ENCODE measurements at places on chromosomes 1 and 21.

- DNase-seq, result no peak
Observed at GRCh38 chr1:206694171-206695124, 9.7 kb downstream of the MAPKAPK2 start.

DNA sequence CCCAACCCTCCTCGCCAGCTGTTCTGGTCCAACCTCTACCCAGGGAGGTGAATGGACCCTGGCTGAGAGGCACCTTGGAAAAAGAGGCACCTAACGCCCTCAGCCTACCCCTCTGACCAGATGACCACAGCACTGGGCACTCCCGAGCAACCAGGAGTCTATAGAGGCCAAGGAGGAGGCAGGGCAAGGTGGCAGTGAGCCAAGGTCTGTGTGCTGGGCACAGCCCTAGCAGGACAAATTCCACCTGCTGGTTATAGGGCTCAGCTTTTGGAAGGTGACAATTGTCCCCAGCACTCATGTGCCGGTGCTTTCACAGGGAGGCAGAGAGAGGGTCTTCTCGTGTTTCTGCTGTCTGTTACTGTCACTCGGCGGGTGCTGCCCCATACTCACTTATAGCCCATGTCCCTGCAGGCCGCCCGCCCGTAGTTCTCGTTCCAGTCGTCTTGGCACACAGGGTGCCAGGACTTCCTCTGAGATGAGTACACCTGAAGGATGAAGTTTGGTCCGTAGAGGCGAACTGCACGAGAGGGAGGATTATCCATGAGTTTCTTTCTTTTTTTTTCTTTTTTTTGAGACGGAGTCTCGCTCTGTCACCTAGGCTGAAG, 27.8 kb downstream of the TMPRSS2 start:
- DNase-seq, result no peak

DNA sequence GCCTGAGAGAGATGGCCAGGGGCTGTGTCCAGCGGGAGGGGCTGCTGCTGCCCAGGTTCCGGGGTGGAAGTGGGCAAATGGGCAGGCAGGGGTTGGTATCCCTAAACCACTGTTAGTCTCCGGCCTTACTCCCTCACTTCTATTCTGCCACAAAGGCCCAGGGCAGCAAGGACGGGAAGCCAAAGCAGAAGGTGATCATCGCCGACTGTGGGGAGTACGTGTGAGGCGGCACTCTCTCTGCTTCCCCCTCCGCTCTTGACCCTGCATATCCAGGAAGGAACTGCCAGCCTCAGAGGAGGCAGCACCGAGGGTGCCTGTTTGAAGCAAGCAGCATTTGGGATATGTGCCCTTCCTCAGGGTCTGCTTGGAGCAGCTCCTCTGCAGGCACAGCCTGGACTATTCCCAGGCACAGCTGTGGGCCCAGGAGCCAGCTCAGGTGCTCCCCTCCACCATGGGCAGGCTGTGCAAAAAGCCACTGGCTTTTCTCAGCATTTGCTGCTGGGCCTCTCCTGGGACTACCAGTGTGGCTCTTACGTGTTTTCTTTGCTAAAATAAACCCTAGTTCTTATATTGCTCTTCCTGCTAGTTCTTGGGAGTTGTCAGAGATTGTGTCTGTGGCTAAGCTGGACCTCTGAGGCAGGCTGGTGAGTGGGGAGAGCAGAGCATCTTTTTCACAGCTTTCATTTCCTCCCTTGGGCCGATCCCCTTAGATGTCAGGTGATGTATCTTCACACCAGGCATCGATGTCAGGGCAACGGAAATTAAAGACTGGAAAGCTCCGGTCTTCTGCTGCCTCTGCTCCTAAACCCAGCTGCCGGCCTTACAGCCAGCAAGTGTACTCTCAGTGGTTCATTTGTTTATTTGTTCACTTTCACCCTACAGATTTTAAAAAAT, 14.7 kb downstream of the PPIE start:
- no peak for DNase-seq

DNA sequence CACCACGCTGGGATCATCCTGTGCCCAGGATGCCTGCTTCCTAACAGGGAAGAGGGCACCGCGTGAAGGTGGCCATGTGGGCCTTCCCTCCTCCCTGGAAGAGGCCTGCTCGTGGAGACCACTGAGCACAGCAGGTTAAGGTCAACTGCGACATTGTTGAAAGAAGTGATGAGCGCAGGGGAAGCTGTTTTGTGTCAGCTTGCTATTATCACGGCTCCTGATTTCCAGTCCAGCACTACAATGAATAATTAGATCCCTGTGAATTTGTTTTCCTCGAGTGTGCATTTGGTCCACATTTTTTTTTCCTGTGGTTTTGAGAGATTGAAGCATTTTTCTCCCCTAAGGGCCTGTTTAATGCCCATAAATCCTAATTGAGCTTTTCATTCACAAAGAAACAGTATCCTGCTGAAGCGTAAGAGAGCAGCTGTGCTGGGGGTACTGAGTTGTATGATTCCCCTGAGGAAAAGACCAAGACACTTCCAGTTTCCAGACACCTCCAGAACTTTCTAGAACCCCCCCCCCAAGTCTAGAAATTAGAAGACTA, 204.9 kb downstream of the KCNJ6 start:
- no peak for DNase-seq

GRCh38 chr1:174445817-174446216, 1.9 kb upstream of the GPR52 start:
- no peak for DNase-seq

DNA sequence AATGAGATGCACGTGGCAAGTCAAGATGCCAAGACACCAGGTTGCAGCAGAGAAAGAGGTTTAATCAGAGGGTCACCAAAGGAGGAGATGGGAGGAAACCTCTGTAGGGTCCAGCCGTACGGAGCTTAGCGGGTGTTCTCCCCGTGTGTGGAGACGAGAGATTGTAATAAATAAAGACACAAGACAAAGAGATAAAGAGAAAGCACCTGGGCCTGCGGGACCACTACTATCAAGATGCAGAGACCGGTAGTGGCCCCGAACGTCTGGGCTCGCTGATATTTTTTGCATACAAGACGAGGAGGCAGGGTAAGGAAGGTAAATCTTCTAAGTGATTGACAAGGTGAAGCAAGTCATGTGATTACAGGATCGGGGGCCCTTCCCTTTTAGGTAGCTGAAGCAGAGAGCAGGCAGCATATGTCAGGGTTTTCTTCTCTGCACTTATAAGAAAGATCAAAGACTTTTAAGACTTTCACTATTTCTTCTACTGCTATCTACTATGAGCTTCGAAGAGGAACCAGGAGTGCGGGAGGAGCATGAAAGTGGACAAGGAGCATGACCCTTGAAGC, 41.2 kb upstream of the TDRD10 start:
- no peak for DNase-seq

DNA sequence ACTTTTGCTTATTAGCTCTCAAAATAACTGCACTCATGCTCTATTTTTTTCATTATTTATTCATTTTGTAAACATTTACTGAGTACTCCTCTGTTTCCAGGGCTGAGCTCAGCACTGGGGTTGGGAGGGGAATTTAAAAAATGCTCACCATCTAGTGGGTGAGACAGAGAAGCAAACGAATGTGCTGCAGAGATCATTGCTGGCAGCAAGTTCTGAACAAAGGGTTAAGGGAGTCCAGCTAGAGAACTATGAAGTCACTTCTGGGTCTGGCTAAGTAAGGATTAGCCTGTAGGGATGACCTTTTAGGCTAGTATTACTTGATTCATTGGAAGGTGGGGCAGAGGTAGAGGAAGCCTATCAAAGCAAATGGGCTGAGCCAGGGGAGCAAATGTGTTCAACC, 99.1 kb upstream of the ZNF644 start:
- no peak for DNase-seq

DNA sequence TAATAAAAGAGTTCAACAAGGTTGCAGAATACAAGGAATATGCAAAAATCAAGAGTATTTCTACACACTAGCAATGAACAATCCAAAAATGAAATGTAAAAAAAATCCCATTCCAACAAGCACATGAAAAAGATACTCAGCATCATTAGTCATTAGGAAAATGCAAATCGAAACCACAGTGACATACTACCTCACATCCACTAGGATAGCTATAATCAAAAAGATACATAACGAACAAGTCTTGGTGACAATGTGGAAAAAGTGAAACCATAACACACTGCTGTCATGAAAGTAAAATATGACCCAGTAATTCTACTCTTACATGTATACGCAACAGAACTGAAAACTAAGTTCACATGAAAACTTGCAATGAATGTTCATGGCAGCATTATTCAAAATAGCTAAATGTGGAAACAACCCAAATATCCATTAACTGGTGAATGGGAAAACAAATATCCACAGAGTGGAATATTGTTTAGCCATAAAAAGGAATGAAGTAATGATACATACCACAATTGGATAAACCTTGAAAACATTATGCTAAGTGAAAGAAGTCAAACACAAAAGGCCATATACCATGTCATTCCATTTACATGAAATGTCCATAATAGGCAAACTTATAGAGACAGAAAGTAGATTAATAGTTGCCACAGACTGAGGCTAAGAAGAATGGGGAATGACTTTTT, 34.3 kb downstream of the PIK3R3 start:
- no peak for DNase-seq

DNA sequence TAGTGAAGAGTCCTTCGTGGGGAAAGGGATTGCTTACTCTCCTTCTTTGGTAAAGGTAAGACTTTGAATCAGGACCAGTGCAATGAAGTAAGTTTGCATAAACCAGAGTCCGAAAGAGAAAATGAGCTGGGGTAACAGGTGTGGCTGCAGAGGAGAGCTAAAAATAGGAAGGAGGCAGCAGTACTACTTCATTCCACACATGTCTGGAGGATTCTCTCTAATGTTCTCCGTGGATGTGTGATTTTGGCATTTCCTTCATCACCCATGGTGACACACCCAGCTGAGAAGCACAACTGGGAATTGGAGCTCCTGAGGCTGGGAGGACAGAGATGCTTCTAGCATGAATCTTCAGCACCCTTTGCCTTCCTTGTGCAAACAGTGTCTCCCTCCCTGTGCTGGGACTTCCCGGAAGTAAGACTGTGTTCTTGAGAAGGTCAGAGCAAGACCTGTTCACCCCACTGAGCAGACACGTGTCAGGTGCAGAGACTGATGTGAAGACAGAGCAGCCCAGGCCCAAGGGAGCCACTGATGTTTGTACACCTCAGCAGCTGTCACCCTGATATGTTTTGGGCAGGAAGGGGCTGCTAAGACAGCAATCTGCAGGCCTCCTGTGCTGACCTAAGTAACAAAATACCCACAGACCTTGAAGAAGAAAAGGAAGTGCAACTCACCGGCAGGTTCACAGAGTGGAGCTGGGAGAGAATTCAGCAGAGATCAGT, 13.3 kb downstream of the FCRL1 start:
- no peak for DNase-seq

DNA sequence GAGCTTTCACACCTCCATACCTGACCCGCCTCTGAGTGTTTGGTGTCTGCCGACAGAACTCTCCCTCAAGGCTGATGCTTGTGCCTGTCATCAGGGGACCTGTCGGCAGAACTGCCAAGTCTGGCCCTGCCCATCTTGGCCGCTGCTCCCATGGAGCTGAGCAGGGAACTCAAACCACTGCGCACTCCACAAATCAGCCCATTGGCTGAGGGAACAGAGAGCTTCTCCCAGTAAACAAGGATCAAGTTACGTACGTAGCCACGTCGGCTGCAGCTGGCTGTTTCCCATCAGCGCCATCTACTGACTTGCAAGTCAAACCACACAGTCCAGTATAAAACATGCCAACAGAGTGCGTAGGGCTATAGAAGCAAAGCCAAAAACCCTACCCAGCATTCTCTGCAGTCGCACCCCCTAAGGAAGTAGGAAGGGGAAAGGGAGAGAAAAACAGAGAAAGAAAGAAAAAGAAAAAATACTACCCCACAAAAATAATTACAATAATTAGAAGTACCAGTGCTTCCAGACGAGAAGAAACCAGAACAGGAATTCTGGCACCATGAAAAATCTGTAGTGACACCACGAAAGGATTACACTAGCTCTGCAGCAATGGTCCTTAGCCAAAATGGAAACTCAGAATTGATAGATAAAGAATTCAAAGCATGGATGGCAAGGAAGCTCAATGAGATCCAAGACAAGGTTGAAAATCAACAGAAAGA, 13.1 kb downstream of the KRTAP13-1 start:
- DNase-seq, result peak; percentile 99

DNA sequence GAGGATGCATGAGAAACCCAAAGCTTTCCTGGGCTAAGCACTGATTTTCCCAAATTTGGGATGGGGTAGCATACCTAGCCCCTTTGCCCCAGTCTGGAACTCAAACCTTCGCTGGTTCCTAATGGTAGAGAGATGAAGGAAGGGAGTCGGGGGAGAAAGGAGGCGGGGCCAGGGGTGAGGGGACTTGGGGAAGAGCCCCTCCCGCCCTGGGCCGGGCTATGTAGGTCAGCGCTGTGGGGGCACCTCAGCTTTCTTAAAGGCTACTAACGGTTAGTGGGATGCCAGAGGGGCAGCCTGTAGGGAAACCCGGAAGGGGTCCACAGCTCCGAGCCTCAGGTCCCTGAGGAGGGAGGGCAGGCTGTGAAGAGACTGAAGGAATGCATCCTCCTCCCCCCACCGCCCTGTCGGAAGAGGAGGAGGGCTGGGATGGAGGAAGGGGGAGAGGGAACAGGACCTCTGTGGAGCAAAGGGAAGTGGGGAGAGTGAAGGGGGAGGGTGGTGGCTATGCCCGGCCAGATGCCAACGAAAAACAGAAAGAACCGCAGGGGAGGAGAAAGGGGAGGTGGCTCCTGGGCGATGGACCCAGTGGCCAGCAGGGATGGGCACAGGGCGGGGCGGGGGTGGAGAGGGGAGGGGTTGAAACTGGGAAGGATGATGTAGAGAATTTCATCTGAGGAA, 1.3 kb downstream of the CADM3 start:
- DNase-seq, result peak; percentile 71

DNA sequence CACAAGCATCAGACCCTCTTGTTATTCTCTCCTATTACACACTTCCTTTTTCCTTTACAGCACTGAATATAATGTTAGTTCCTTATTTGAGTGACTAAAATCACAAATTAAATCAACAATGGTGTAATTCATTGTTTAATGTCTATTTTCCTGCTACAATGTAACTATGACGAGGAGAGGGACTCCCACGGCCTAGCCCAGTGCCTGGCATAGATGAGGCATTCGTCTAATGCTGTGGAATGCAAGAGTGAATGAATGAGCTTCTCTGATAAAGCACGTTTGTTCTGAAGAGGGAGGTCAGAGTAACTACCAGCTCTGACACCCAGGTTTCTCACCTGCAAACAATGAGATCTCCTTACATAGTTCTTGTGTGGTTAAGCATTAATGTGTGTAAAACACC, 479.4 kb downstream of the OMA1 start:
- no peak for DNase-seq

- DNase-seq, result no peak
Observed at GRCh38 chr1:35980090-35980489, 49.2 kb downstream of the AGO3 start.

GRCh38 chr21:34994766-34995631, 54.1 kb downstream of the RUNX1 start:
- DNase-seq, result no peak

DNA sequence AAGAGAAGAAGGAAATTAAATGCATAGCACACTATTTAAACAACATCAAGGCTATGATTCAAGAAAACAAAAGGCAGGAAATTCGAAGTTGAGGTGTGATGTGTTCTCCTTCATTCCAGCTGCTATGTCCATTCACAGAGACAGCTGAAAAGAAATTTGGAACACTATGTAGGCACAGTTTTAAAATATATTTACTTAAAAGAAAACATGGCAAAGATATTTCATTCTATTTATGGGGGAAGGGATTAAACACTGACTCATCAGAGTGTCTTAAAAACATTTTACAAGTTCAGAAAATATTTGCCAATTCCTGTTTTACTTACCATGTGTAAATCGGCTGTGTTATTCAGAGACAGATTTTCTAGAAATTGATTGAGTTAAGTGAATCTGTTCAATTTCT, 39.4 kb upstream of the NGF start:
- no peak for DNase-seq

All from NCI-H446 (cell line).